ENCODE measurements at places on chromosomes 6 and 20.

GRCh38 chr6:39209911-39210310 lies 19.4 kb downstream of the KCNK5 start:
- no peak for DNase-seq

DNA sequence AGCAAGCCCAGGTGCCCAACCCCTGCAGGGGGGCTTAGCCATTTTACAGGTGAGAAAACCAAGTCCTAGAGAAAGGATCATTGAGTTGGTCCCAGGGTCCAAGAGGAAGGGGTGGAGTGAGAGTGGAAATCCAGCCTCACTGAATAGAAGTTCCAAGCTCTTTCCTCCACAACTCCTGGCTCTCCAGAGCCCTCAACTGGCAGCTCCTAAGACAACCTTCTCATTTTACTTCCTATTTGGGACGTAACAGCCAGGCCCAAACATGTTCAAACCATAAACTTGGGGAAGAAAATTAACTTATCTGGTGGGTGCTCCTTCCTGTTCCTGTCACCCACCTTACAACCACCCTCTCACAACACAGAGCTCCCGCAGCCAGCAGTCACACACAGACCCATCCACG lies 57.9 kb downstream of the PRND start:
- no peak for DNase-seq

- no peak for DNase-seq
Observed at GRCh38 chr6:20891161-20891560, 356.9 kb downstream of the CDKAL1 start.

DNA sequence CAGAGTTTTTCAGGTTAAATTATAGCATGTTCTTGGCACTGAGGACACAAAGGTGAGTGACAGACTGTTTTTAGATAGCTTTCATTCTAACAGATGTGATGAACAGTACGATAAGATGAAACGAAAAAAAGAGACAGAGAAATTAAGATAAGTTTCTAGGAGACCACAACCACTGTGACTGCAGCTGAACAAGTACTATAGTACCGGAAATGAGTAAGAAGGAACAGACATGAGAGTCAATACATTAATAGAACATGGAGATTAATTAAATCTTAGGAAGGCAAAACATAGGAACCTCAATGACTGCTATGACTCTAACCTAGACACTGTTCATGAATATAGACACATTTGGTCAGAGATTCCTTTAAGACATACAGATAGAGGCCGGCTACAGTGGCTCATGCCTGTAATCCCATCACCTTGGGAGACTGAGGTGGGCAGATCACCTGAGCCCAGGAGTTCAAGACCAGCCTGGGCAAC lies 40.2 kb downstream of the HBS1L start:
- no peak for DNase-seq

GRCh38 chr6:95091823-95092436 lies 485.4 kb upstream of the MANEA start:
- DNase-seq, result no peak

GRCh38 chr6:107108201-107108890 lies 7.0 kb downstream of the BEND3 start:
- DNase-seq, result no peak
